ENCODE measurements at places on chromosomes 13 and 19.
A peak's percentile ranks its signal among the peaks of the same experiment; 100 is the strongest.

GRCh38 chr19:15841875-15842569 is 26.6 kb upstream of the OR10H1 start:
- no peak for DNase-seq

DNA sequence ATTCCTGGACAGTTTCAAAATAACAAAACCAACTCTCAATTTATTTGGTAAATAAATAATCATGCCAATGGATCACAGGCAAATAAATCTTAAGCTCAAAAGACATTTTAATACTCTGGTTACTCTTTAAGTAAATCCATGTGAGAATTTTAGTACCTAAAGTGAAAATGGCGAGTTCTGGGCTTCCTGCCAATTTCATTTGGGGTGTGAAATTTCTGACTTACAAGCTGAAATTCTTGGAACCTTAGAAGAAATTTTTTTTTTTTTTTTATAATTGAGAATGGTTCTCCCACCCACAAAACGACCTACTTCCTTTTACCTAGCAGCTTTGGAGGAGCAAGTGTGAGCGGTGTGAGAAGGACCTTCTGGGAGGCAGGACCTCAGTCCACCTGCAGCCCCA is 354.5 kb upstream of the NBEA start:
- DNase-seq: no peak

GRCh38 chr13:87259479-87260083 is 411.6 kb upstream of the SLITRK5 start:
- no peak for DNase-seq

- peak; percentile 59 for DNase-seq
Observed at GRCh38 chr19:48271531-48272151, 1.8 kb downstream of the ZNF114 start.

DNA sequence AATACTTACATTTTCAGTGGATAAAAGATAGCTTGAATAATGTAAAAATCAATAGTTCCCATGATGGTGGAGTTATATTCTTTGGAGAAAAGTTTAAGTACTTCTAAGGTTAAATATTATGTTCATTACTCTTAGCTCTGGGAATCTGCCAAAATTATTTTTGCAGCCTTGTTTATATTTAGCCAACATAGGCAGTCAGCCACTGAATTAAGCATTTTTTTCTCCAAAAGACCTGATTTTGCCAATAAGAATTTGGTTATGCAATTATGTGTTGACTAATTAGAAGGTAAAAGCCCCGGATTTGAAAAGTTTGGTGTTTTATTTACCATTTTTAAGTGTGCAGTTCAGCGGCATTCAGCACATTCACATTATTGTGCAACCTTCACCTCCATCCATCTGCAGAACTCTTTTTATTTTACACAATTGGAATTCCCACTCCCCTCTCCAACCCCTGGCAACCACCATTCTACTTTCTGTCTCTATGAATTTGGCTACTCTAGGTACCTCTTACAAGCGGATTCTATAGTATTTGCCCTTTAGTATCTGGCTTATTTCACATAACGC is 90.1 kb upstream of the C1QTNF9B start:
- DNase-seq: no peak

DNA sequence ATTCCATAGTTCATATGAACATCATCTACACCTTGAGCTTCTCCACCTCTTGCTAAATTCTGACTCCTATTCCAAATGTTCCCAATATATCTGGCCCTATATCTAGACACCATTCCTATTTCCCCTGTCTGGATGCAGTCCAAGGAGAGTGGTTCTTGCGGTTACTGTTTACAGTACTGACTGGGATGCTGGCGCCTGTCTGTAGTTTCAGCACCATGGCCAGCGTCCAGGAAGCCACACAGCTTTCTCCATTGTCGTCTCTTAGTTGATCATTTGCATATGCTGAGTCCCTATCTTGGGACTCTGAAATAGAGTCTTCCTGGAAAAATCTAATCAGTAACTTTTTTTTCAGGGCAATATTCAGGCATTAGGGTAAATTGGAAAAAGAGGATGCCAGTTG is 14.9 kb downstream of the LAIR2 start:
- no peak for DNase-seq

DNA sequence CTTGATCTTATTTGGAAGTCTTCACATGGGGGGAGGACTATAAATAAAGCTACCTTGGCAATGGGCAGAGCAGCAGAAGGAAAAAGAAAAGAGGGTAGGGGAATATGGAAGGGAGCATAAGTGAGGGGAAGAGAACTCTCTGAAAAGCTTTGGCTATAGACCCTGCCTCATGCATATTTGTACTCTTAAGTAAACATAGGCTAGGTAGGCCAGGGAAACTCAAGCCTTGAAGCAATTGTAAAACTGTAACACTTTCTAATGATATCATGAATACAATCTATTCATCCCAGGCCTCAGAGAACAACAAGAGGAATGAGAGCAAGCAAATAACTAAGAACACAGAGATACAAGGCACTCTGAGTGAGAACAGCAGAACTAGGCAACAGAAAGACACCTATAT is 20.4 kb downstream of the MYCBP2 start:
- DNase-seq: no peak

DNA sequence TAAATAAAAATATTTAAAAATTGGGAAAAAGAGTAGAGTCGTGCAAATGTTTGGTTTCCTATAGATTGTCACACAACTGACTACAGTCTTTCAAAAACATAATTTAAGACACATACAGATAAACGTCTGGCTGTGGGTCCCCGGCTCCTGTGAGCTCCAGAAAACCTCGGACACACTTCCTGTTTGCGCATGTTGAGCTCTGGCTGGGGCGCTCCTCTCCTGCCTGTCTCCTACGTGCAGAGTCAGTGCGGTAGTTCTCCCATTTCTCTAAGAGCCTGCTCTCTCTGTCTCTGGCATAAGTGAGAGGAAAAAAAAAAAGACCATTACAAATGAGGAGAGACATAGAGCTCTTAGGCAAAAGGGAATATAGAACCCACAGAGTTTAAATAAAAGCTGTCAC is 128.2 kb upstream of the OBI1 start:
- DNase-seq: no peak

DNA sequence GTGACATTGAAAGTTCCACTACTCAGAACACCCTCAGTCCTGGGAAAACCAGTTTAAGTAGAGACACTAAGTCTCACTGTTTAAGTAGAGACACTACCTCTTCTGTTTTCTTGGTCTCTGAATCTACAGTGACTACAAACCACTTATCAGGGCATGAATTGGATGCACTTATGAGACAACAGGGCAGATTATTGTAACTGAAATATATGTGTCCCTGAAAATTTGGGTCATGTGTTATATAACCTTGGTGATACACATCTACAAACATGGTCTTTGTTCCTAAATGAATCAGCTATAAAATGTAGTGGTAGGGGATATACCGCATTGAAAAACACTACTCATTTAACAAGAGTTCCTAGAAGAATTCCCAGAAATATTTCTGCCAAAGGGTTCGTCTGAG is 55.7 kb downstream of the SERP2 start:
- no peak for DNase-seq

DNA sequence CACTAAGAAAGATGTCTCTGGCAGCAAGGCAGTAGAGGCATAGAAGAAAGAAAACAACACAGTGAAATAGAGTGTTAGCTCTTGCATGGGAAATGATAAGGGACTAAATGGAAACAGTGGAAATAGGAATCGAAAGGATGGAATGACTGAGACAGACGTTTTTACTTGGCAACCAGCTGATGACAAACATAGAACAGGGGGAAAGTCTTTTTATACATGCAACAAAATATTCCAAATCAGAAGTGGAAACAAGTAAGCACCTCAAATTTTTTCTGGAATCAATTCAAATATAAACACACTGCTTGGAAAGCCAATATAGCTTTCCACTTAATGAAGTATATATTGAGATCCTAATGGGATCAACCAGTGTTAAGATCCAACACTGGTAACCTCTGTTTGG is 110.2 kb downstream of the MZT1 start:
- DNase-seq: no peak

DNA sequence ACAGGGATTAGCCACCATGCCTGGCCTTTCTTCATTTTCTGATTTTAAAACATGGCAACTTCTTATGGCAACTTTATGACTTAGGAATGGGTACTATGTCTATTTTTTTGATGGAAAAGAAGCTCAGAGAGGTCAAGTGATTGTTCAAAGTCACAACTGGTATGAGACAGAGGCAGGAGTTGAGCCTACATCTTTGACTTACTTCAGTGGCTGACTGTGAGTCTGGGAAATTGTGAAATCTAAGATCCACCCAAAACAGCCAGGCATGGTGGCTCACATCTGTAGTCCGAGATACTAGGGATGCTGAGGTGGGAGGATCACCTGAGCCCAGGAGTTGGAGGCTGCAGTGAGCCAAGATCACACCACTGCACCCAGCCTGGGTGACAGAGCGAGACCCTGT is 2.4 kb upstream of the ACTL9 start:
- no peak for DNase-seq

DNA sequence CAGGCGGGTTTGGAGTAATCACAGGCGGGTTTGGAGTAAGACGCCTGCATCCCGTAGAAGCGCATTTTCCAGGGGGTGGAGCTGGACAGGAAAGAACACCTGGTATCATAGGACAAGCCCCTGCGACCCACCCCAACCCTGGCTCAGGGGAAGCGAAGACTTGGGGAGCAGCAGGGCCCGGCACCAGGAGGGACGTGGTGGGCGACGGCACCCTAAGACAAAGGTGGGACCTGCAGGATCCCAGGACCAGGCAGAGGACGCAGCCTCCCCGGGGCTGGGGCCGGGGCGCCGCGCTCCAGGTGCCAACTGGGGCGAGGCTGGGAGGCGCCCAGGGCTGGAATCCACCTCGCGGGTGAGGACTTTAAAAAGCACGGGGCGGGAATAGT is 520 bp downstream of the ZNF600 start:
- no peak for DNase-seq

GRCh38 chr19:31512181-31512970 is 163.1 kb upstream of the TSHZ3 start:
- peak; percentile 19 for DNase-seq

- no peak for DNase-seq
Observed at GRCh38 chr19:56400485-56400884, 3.6 kb upstream of the ZNF583 start.

DNA sequence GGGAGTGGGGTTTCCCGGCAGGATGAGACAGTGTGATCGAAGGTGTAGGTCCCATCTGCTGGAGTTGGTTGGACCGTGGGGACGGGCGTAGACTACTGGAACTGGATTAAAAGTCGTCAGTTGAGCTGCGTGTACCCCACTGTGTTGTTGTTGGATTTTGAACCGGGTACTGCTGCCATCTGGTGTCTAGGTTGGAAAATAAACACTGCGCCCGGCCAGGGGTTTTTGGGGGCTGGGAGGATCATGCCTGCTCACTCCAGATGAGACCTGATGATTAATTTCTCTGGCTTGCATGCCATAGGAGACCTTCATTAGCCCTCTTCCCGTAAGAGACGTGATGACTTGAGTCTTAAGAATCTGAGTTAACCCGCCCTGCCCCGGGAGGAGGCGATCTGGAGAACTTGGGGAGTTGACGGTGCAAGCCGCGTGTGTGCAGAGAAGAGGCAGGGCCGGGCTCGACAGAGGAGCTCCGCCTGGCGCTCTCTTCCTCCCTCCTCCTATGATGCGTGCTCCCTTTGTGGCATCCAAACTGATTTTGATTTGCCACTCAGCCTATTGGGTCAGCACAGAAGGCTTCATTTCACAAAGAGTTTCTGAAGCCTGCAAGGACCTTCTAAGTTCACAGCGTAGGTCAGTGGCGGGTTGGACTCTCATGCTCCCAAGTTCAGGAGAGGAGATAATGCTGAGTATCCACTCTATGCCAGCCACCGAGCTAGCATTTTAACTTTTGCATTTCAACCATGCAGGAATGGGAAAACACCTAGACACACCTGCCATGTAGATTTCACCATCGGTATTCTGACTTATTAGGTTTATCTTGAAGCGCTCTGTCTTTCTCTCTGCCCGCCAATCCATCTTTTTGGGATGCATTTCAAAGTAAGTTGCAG is 2.7 kb downstream of the UHRF1 start:
- no peak for DNase-seq

DNA sequence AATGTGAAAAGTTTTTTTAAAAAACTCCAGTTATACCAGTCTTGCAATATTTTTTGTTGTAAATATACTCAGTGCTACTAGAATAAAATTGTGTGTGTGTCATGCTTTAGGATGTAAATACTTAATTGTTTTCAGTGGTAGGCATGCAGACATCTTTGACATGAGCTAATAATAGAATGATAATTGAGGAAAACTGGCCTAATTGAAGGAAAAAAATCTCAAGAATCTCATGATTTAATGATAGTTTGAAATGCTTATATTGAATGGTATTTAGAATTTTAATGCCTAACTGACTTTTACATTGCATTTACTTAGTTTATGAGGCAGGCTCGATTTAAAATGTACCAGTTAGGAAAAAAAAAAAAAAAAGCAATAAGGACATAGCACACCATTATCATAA is 3.2 kb upstream of the MAB21L1 start:
- DNase-seq: no peak

GRCh38 chr13:81395368-81395767 is 1054.4 kb upstream of the SPRY2 start:
- no peak for DNase-seq

DNA sequence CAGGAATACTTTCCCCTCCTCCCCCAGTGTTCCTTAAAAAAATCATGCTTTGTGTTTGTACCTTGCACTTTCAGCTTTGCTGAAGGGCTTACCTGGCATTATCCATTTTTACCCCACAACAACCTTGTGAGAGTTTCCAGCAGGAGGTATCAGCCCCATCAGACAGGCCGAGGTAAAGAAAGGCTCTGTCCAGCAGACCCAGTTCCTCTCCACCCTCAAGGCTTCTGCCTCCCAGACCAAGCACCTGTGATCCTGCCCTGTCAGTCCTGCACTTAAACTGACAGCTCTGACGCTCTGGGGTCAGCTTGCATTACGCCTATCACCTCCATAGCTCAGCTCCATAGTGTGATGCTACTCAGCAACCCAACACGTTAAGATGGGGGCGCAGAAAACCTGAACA is 803.1 kb downstream of the UQCRFS1 start:
- no peak for DNase-seq

- no peak for DNase-seq
Observed at GRCh38 chr19:14786421-14786851, 8.1 kb upstream of the ADGRE2 start.

- DNase-seq: no peak
Observed at GRCh38 chr13:40613914-40614313, 52.5 kb downstream of the FOXO1 start.

GRCh38 chr13:48233889-48234488 is 983 bp downstream of the ITM2B start:
- no peak for DNase-seq

DNA sequence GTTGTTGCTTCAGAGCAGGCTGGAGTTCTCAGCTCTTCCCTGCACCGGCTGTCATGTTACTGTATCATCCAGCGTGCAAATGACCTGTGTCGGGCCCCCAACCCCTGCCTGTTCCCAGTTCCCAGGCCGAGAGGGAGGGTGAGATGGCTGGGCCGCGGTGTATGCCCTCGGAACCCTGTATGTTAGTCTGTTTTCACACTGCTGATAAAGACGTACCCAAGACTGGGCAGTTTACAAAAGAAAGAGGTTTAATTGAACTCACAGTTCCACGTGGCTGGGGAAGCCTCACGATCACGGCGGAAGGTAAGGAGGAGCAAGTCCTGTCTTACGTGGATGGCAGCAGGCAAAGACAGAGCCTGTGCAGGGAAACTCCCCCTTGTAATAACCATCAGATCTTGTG is 10.9 kb downstream of the TMEM255B start:
- no peak for DNase-seq

Data from mesothelial cell of epicardium (in vitro differentiated cells).